ENCODE measurements at places on chromosomes 16 and 17.

DNA sequence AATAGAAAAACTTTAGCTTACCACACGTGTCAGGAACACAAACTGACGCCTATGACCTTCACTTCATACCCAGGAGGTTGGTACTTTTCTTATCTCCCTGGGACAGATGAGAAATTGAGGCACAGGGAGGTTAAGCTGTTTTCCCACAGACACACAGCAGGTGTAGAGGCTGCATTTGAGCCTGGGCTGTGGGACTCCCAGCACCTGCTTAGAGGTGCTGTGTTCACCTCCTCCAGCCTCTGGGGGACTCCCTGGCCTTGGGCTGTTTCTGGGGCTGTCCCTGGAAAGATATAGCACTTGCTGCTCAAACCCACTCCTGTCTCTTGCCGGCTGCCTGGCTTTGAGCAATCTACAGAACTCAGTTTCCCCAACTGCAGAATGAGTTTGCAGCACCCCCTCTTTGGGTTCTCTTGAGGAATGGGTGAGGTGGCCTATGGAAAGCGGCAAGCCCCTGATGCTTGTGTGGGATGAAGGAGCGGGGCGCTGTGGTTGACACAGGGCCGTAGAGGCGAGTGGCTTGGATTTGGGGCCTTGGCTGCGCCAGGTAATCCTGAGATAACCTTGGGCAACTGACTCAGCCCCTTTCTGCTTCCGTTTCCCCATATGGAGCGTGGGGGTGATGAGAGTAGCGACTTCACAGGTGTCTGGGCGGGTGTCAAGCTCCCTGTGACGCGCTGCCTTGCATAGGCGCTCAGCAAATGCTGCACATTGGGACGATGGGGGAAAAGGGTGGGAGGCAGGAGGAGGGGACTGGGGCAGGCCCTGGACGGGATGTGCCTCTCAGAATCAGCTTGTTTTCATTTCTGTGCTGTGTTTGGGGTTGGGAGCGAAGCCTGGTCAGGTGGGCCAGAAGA lies 104.5 kb upstream of the CIBAR2 start:
- DNase-seq = no peak

- no peak for DNase-seq
Measured at GRCh38 chr17:60086818-60087591, 8.3 kb upstream of the HEATR6 start.

DNA sequence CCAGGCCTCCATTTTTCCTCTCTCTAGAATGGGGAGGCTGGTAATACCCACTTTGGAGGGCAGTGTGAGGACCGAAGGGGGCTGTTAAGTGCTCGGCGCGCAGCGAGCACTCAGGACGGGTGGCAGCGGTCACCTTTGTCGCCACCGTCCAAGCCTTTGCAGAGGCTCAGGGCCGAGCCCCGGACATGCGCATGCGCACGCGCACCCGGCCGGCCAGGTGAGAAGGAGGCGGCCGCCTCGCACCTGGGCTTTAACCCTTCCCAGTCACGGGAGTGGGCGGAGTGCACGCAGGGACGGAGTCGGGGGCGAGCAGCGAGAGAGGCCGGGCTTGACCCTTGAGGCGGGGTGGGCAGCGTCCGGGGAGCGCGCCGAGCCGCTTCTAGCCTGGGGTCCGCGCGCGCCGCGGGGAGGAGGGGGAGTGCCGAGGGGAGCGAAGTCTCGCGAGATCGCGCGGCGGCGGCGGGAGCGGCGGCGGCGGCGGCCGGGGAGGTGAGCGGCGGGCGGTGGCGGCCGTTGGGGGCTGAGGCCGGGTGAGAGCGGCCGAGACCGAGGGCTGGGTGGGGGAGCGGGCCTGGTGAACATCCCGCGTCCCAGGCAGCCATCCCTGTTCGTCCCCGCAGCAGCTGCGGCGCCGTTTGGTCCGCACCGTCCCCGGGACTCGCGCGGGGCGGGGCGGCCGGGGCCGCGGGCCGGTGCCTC lies at the start of gene MRTFB:
MRTFB (plus strand) TSS at position 443 of the 699 bp plus-strand sequence. CDS start 69,288 bp downstream, outside the sequence.
- DNase-seq = peak; percentile 94

- no peak for DNase-seq
Measured at GRCh38 chr16:16067127-16067526, 117.7 kb downstream of the ABCC1 start.

DNA sequence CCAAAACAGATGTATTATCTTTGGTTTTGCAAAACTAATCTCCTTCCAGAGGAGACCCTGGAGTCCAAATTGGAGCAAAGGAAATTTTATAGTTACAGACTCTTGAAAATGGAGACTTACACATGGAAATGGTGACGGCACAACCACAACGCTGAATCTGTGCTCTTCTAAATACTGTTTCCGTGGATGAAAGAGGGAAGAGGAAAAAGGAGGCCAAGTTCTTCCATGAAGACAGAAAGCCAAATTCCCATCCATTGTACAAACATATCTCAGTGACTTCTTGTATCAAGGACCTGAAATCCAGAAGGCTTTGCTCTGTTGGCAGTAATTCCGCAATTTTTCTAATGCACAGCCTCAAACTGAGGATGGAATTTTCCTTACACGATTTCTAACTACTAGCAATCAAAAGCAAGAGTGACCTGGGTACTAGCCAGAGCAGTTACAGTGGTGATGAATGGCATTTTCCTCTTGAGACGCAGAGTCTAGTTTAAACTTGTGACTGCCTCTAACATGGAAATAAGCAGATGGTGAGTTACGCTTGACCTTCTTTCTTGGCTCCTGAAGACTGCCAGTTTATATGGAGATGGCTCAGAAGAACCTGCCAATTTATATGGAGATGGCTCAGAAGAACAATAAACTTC lies 38.5 kb downstream of the VPS53 start:
- DNase-seq = no peak

- peak; percentile 64 for DNase-seq
Measured at GRCh38 chr16:28218109-28218508, 6.3 kb upstream of the XPO6 start.

- no peak for DNase-seq
Measured at GRCh38 chr16:70768203-70768580, 32.8 kb downstream of the VAC14 start.

- no peak for DNase-seq
Measured at GRCh38 chr17:76982408-76983074, 114.3 kb downstream of the MGAT5B start.

DNA sequence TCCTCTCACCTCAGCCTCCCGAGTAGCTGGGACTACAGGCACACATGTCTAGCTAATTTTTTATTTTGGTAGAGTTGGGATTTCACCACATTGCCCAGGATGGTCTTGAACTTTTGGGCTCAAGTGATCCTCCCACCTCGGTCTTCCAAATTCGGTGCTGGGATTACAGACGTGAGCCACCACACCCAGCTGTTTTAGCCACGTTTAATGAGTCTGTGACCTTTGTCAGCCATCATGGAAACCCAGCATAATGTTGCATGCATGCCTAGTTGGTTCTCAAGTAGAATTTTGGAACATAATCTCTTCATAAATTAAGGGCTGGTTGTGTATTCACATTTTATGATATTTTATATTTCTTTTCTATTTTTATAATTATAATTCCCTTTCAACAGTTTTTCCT lies 42.0 kb downstream of the GOSR1 start:
- no peak for DNase-seq

- no peak for DNase-seq
Measured at GRCh38 chr17:29615048-29615385, 7.7 kb downstream of the CORO6 start.

DNA sequence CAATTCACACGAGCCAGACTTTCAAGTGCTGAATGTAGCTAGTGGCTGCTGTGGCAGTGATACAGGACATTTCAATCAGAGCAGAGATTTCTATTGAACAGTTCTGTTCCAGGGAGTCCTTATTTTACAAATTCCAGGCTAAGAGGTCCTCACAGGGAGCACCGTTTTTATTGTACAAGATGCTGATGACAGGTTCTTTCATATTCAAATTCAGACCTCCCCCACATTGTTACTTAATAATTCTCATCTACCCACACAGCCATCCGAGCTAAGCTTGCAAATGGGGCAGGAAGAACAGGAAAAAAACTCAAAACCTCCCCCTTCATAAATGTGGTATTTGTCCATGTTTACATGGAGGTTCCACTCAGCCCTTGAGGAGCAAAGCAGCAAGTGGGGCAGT lies 9.8 kb downstream of the GABARAPL2 start:
- no peak for DNase-seq

DNA sequence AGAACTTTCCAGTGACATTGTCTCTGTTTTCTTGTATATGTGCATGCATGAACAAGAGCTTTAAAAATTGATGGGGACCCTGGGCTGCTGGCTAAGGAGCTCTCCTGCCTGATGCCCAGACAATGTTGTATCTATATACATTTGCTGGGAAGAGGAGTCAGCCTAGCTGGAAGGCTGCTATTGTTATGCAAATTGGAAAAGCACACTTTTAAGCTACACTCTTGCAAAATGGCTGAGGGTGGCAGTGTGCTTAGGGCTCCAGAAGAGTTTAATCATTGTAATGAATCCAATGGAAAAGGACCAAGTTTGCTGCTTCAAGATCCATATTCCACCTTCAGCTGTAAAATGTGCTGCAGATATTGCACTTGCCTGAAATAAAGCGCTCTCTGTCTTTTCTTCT lies 171.8 kb downstream of the PRKCA start:
- no peak for DNase-seq

GRCh38 chr16:54585094-54585997 lies 298.8 kb upstream of the IRX3 start:
- no peak for DNase-seq

DNA sequence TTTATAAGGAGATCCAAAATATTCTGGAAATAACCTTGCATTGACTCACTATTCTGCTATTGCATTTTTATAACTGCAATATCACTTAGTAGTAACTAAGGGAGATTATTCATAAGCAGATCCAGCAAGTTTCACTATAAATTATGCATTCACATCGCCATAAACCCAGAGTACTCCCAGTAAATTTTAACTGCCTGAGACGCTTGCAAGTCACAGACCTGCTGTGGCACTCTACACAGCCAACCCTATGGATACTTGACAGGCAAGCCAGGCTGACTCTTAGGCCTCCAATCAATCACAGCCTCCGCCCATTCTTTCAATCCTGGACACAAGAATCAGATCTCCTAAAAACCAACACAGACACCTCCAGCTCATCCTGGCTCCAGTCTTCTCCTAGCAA lies 28.2 kb downstream of the USP31 start:
- DNase-seq = no peak

DNA sequence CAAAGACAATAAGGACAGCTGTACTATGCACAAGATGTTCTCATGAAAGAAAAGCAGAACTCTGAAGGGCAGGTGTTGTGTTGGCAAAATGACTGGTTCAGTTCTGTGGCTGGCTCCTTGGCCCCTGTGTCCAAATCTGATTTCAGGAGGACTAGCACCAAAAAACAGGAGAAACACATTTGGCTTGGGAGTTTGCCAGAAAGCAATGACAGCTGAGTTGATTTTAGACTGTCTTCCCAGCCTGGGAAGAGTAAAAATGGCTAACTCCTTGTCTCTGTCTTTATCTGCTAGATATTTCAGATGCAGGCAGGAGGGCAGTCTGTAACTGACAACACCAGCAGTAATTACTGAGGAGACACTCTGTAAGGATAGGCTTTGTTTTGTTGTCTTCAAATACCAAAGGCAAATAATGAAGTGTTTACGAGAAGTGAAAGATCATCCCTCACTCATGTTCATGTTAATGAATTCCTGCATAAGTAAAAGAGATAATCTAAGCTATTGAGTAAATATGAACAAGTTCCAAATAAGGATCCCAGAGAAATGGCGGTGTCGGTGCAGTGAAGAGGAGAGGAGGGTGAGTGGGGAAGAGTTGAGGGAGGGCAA lies 989.0 kb downstream of the CDH11 start:
- DNase-seq = no peak

GRCh38 chr17:58410714-58411407 lies 6.5 kb downstream of the RNF43 start:
- DNase-seq = no peak

DNA sequence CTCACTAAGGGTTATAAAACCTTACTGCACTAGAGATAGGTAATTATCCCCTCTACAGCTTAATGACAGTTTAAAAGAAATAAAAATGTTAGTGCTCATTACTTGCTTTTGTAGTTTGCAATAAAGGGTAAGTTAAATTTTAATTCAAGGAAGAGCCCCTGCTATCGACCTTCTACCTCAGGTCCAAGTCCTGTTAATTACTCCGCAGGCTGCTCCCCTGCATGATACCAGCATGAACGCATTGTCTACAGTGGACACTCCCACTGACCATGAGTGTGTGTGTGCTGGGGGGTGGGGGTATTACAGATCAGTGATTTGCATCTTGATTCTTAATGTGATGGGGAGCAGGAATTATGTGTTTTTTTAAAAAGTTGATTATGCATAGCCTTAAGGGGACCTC lies 103.1 kb downstream of the AATF start:
- no peak for DNase-seq

GRCh38 chr16:67275321-67275720 lies 4.0 kb upstream of the PLEKHG4 start:
- no peak for DNase-seq

DNA sequence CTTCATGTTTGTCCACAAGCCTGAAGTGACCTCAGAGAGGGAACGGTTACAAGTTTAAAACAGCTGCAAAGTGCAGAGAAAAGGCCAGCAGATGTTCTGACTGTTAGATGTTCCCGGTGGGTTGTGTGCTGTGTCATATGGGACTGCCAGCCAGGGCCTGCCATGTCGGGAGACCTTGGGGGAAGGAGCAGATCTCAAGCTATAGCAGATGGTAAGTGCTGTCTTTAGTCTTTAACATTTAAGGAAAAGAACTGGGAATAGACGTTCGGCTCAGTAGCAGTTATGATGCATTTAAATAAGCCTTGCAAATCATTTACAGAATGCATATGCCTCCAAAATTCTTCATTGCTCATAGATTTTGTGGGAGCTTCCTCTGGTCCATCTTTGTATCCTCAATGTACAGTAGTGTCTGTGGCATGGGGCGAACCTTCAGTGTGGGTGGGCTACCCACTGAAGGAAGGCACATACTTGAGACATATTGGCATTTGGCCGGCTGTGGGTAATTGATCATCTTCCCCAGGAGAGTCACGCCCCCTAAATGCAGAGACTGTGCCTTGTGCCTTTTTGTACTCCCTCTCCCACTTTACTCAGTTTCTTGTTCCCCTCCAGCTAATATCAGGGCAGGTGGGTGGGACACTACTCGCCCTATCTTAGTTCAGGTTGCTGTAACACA lies 131.9 kb downstream of the NPIPB5 start:
- DNase-seq = no peak

GRCh38 chr17:61015966-61016365 lies 338.3 kb downstream of the BCAS3 start:
- no peak for DNase-seq

DNA sequence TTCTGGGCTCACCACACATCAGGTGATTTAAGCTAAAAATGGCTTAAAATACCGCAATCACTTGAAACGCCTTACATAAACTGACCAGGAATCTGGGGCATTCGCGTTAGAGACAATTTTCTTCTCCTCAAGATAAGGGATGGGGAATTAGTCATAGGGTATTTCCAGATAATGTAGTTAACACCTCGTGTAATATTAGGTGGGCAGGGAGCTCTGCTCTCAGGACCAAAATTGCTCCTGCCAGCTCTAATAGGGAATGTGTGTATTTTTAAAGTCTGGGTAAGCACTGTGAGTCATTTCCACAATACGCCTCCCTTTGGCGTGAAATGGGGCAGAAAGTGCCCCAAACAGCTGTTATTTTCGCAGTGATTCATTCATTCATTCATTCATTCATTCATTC lies 408.6 kb downstream of the MAF start:
- DNase-seq = no peak
